ENCODE measurements at places on chromosomes 6 and 20.

- DNase-seq: no peak
Measured at GRCh38 chr20:58088105-58088504, 140.3 kb downstream of the ANKRD60 start.

DNA sequence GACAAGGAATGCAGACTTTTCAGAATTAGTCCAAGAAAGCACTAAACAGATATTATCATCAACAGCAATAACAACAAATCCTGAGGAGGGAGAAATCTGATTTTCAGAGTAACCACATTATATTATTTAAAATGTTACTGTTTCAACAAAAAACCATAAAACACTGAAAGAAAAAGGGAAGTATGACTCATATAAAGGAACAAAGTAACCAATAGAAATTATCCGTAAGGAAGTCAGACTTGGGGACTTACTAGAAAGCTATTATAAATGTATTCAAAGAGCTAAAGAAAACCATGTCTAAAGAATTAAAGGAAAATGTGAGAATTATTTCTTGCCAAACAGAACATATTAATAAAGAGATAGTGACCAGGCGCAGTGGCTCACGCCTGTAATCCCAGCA lies 98.1 kb downstream of the MYLK4 start:
- no peak for DNase-seq

GRCh38 chr6:48994811-48995210 lies 468.2 kb downstream of the MMUT start:
- DNase-seq: no peak

DNA sequence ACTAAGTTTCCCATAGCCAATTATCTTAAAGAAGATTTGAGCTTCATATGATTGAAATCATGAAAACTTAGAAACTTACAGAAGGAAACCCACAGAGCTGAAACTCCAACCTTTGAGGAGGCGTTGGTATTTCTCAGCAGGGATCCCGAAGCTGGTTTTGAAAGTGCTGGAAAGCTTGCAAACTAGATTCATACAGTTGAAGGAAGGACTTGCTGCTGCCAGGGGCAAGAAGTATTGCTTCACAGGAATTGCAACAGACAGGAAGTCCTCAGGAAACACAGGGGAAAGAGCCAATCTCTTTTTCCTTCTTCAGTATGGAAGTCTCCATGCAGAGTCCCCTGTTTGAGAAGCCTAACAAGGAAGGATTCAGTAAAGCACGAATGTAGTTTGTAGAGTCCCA lies 419.7 kb downstream of the CD109 start:
- no peak for DNase-seq

- DNase-seq: peak; percentile 61
Measured at GRCh38 chr20:3239026-3239866, at the start of gene SLC4A11. Gene SLC4A11, minus strand, starts transcription at chr20:3239190. Its CDS starts 53 bp downstream, at chr20:3239137.

DNA sequence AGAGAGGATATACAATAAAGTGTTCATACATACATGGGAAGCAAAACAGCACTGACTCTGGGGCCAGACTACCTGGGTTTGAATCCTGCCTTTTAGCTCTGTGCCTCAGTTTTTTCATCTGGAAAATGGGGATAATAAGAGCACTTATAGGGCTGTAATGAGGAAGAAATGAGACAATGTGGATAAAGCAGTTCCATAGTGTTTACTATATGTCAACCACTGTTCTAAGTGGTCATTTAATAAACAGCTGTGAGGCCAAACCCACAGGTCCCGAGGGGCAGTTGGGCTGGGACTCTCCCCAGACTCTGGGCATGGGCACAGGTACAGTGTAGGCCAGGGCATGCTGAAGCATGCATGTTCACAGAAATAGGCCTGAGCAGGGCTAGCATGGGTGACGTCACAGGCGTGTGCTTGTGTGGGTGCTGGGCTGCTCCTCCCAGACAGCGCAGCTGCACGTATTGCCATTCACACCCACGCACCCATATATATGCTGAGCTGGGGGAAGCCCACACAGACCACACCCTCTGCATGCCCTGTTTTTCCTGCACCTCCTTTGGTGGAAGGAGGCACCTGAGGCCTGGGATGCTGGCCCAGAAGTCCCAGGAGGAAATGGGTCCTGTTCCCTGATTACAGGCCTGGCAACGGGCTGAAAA lies 3.5 kb upstream of the PLCG1 start:
- DNase-seq: no peak

DNA sequence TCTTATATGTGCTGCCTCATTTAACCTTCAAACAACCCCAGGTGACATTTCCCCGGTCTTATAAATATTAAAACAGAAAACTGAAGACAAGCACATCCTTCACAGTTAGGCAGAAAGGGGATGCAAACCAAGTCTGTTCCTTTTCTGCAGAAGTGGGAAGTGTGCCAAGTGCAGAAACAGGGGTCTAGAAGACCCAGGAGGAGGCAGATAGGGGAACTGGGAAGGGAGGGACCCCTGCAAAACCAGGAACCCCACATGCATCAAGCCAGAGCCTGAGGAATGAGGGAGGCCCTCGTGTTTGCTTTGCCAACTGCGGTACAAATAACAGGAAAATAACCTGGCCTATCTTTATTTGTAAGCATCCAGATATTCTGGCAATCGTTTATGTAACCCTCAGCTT lies 17.0 kb upstream of the CST3 start:
- no peak for DNase-seq

DNA sequence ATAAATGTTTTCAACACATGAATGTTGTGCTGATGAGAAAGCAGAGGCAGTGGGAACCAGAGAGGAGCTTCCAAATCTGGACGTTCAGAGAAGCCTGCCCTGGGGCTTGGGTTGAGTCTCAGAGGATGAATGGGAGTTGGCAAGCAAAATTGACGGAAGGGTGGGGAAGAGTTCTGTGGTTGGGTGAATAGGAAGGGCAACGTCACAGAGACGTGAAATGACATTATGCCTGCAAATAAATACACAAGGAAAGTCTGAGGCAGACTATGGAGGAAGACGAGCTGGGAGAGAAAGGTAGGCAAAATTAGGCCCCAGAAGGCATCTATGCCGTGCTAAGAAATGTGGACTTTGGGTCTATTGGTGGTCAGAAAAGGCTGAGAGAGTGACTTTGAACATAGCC lies 25.2 kb upstream of the SGK1 start:
- no peak for DNase-seq

DNA sequence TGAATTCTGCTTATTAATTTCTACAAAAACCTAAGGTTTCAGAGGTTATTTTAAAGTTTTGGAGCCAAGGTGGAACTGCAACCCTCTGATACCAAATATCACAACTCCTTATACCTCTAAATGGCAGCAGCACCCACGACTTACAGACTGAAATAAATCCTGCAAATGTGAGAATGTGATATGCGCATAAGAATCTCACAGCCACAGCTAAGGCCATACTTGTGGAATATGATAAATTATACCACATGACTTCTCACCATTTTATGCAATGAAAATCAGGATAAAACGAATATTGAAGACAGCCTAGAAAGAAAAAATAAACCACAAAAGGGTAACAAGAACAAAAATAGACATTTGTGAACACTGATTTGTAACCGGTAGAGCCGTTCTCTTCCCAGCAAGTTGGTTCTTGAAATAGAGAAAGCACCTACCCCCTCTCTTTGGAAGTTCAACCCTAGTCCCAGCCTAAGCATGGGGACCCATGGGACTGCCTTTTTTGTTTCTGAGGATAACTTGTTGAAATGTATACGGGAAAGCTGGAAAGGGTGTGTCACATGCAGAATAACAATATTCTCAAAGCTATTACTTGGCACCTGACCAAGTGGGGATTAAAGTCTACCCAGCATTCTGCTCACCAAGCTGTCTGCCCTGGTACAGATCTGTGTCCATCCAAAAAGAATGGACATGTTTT lies 47.1 kb upstream of the MCM9 start:
- DNase-seq: no peak

DNA sequence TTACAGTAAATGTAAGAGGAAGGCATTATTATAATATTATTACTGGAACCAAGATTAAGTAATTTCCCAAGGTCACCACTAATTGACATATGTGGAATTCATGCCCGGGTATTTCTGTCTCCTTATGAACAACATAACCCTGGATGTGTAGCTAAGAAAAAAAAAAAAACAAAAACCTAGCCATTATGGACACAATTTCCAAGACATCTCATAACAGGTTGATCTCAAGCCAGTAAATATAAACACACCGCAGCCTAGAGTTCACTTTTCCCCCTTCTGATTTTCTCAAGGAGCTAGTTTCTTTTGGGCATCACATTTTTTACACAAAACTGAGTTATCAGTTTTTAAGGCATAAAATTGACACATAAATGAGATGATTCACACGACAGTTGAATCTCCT lies 306.5 kb upstream of the RSPO3 start:
- no peak for DNase-seq

- no peak for DNase-seq
Measured at GRCh38 chr6:3277851-3278416, 19.2 kb downstream of the PSMG4 start.

- no peak for DNase-seq
Measured at GRCh38 chr6:105500693-105501092, 97.8 kb upstream of the PREP start.

Data from right kidney (tissue), 9 donors.